Heart left ventricle (tissue), 16 donors: ENCODE measurements at places on chromosomes 2 and 18. TPM values are rescaled to one million over a fixed set of nuclear protein-coding genes. Genes with fewer than 3 reads are reported as not detected.

DNA sequence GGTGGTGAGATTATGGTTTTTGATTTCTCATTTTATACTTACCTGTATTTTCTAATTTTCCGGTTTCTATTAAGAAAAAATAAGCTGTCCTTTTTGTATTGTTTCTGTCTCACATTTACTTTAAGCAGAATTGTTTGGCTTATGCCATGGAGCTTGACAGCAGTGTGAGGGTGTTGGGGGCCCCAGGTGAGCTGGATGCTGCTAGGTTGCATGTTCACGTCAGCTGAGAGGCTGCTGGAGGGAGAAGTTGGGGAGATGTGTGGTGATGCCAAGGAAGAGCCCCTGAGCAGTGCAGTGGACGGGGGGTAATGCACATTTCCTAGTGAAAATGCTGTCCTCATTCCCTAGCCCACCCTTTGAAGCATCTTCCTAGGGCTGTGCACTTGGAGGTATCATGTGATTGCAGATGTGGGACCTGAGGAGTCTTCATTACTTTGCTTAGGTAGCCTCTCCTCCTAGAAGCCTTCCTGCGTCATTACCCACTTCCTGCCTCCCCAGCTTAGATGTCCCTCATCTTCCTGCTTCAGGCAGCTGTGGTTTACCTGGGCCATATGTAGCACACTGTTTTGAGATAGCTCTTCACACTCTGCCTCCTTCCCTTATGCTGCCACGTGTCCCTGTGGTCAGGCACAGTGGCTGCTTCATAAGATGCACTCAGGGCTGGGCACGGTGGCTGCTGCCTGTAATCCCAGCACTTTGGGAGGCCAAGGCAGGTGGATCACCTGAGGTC is 16.2 kb downstream of the ATG16L1 start:
- no peak for DNase-seq

DNA sequence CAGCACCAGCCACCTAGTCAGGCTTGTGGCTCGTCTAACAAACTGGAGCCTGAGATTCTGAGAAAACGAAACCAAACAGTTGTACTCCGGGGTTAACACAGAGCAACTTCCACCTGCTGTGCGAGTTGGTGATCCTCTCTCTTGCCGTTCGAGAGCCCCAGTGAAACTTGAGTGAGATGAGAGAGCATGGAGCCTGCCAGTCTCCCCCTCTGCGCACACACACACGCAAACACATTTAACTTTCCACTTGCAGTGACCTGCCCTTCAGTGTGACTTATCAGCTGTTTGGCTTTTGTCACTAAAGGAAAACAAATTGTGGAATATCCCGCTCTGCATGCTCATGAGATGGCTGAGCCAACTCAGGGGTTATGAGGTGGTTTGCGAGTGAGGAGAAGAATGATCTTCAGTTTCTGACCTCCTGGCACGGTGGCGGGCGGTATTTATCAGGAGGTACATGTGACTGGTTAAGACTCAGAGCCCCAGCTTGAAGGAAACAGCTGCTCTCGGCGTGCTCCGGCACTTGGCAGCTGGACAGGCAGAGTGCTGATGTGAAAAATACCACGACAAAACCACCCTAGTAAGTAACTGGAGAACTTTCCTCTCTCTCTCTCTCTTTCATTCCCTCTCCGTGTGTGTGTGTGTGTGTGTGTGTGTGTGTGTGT is at the start of gene RASGRP3:
TSS of gene RASGRP3 (plus strand) at position 519 of the 662 bp plus-strand sequence. CDS start 38,488 bp downstream, outside the sequence.
- peak; percentile 85 for DNase-seq

DNA sequence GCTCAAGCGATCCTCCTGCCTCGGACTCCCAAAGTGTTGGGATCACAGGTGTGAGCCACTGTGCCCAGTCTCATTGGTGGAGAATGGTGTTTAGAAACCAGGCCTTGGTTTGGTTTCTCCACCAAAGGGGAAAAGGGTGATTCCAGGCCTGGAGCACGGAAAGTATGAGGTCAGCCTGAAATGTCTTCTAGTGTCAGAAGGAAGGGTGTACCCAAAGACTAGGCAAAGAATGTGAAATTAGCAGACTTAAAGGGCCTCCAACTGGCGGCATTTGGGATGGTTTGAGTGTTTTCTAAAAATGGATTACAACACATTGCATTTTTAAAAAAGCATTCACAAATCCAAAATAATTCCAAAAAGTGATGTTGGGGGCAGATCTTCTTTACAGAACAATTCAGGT is 139.6 kb downstream of the SH3BP4 start:
- no peak for DNase-seq

GRCh38 chr18:13366131-13366530 is 147.6 kb downstream of the LDLRAD4 start:
- no peak for DNase-seq

- peak; percentile 78 for DNase-seq
Measured at GRCh38 chr18:6482198-6482977, 67.7 kb upstream of the L3MBTL4 start.

Gene ZCCHC2
- polyA plus RNA-seq: 5.6 TPM

Gene NXPH2
- polyA plus RNA-seq: not detected
